ENCODE measurements at places on chromosomes 4 and X.

DNA sequence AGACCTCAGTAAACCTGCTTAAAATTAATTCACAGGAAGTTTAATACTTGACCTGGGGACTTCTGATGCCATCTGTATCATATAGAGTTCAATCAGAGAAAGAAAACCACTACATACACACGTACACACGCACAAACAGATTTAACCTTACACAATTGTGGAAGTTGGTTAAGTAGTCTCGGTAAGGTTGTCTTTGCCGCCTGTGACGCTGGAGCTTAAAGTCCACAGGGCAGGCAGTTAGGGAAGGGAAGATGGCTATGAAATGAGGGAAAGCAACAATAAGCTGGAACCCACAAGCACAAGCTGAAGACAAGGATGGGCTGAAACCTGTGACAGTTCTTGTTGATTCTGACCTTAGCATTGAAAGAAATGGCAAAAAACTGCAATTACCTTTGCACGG, 41.7 kb upstream of the TSPAN7 start:
- no peak for DNase-seq

- DNase-seq = no peak
Measured at GRCh38 chr4:114226968-114227760, 247.7 kb upstream of the ARSJ start.

DNA sequence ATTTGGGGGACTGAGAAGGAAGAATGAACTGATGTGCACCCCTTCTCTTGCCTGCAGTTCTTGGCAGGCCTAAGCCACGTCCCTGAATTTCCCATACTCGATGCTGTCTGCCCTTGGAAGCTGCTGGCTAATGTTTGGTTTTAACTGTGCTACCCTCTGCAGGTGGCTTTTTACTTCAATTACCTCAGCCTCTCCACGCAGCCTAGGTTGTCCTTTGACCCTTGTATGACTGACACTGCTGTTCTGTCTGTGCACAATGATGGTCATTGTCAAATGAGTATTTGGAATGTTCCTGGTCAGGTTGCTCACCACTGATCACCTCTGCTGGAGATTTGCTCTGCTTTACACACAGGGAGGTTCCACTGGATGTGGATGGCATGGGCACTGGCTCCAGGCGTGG, 137.1 kb downstream of the ZNF518B start:
- no peak for DNase-seq

DNA sequence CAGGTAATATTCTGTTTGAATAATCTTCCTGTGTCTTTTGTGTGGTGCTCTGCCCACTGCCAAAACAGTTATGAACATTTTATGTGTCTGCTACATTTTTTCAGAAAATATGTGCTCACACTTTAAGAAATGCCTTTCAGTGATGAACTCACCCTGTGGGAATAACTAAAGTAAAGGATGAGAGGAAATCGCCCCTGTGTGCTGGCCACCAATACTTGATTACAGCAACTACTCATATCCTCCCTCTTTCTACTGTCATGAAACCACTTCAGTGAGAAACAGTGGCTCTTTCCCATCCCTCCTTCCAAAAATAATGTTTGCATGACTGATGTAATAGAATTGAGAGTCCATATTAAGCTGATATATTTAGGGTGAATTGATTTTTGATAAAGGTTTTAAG, 900.9 kb downstream of the RAB28 start:
- no peak for DNase-seq

DNA sequence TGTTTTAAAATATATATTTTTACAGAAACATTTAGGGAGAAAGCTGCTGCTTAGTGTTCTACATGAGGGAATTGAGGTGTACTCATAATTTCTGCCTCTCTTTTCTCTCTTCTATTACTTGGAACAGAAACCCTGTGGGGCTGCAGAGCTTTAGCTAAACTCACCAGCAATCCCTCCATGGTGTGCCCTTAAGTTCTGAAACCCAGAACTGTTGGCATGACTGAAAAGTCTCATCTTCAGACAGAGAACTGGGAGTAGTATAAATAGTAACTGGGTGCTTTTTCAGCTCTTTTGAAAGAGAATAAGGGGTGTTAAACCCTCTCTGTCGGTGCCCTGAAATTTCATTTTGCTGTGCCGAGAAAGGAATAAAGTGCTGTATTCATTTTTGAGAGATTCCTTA, 294.9 kb upstream of the BOD1L1 start:
- no peak for DNase-seq

- no peak for DNase-seq
Measured at GRCh38 chrX:132488180-132488705, 595 bp downstream of the MBNL3 start.

DNA sequence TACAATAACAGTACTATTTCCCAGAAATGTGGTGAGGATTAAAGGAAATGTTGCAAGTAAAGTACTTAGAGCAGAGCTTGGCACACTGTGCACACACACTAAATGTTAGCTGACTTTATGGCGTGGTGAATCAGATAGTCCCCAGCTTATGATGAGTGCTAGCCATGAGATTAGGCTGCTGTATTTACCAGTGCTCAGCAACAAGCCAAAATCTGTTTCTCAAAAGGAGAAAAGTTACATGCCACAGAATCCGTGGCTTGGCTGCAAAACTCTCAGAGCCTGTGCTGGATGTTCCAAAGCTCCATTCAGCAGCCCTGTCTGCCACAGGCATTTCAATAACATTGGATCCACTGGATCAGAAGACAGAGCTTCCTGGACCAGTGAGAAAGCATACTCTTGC, 12.8 kb upstream of the STBD1 start:
- DNase-seq = no peak

- DNase-seq = no peak
Measured at GRCh38 chr4:59180161-59180560, 2020.0 kb upstream of the ADGRL3 start.

DNA sequence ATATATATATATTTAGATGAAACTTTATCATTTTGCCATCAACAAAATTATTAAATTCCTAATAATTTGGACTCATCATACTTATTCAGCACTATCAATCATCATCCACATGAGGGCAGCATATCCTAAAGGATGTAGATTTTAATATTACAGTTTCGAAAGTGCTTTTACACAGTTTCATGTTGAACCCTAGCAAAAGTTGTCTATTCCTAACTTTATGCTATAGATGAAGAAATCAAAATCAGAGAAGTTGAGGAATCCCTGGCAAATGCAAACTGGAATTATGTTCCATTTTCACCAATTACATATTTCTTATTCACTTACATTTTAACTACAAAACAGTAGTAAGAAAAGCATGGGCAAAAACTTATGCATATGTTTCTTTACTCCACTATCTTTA, 36.6 kb upstream of the UGT2A1 start:
- no peak for DNase-seq

All from activated CD8-positive, alpha-beta memory T cell treated with anti-CD3 and anti-CD28 coated beads for 1 hour (primary cell).